ENCODE measurements at places on chromosomes 1 and 21. TPM values are rescaled to one million over a fixed set of nuclear protein-coding genes. Genes with fewer than 3 reads are reported as not detected.

RSPH1 gene
- 17.6 TPM for polyA plus RNA-seq

UTS2 gene
- 1.8 TPM for polyA plus RNA-seq

VANGL2 gene
- polyA plus RNA-seq = 1.3 TPM

HORMAD1 gene
- polyA plus RNA-seq = 0.26 TPM

CAMK2N1 gene
- 6.5 TPM for polyA plus RNA-seq

LRRC3 gene
- 2.0 TPM for polyA plus RNA-seq

FPGT gene
- 5.8 TPM for polyA plus RNA-seq

FCRL1 gene
- polyA plus RNA-seq = 0.26 TPM

GPR52 gene
- polyA plus RNA-seq = 0.14 TPM

FCRLB gene
- polyA plus RNA-seq = 0.90 TPM

CDC20 gene
- polyA plus RNA-seq = 3.6 TPM

CFAP57 gene
- 1.7 TPM for polyA plus RNA-seq

LRRC8D gene
- polyA plus RNA-seq = 12.4 TPM

RNU1-3 gene
- polyA plus RNA-seq = not detected

CYP2J2 gene
- 5.0 TPM for polyA plus RNA-seq

ADAMTSL4 gene
- polyA plus RNA-seq = 59.5 TPM

PRDM16 gene
- polyA plus RNA-seq = 5.0 TPM

ZNF695 gene
- polyA plus RNA-seq = 0.23 TPM

LCE2C gene
- not detected for polyA plus RNA-seq

OR6F1 gene
- polyA plus RNA-seq = not detected

TRIM67 gene
- polyA plus RNA-seq = under 0.01 TPM

PPIAL4G gene
- not detected for polyA plus RNA-seq

LENEP gene
- polyA plus RNA-seq = 0.31 TPM

ANGPTL3 gene
- not detected for polyA plus RNA-seq

ANGPTL1 gene
- 9.7 TPM for polyA plus RNA-seq

FMN2 gene
- 0.14 TPM for polyA plus RNA-seq

FBXO28 gene
- polyA plus RNA-seq = 10.1 TPM

TARDBP gene
- polyA plus RNA-seq = 88.7 TPM

CYP4Z1 gene
- 1.1 TPM for polyA plus RNA-seq

CFHR2 gene
- polyA plus RNA-seq = not detected

CCDC18 gene
- 5.6 TPM for polyA plus RNA-seq

AGMAT gene
- polyA plus RNA-seq = 0.08 TPM

CDC73 gene
- 19.6 TPM for polyA plus RNA-seq

PTAFR gene
- polyA plus RNA-seq = 7.7 TPM
